ENCODE measurements at places on chromosomes 1 and 21. TPM values are rescaled to one million over a fixed set of nuclear protein-coding genes. Genes with fewer than 3 reads are reported as not detected.

The CORT gene
- not detected for total RNA-seq

The ERVH48-1 gene
- total RNA-seq = 4.0 TPM

The TXNIP gene
- 468 TPM for total RNA-seq

The TPTE gene
- total RNA-seq = not detected

The POMGNT1 gene
- total RNA-seq = 29.2 TPM

The ZNF695 gene
- total RNA-seq = 0.48 TPM

The VHLL gene
- not detected for total RNA-seq

The ELAPOR1 gene
- total RNA-seq = 2.3 TPM

The CHD5 gene
- 0.02 TPM for total RNA-seq

The C8B gene
- total RNA-seq = not detected

The SLC2A5 gene
- not detected for total RNA-seq

The REN gene
- not detected for total RNA-seq

The CCDC27 gene
- not detected for total RNA-seq

The IFNLR1 gene
- total RNA-seq = 2.7 TPM

The TMEM200B gene
- not detected for total RNA-seq

The DNAI4 gene
- total RNA-seq = 2.2 TPM

The SPRR2B gene
- not detected for total RNA-seq

The KRTAP19-1 gene
- total RNA-seq = not detected

The KRTAP10-10 gene
- total RNA-seq = not detected

The TUFT1 gene
- total RNA-seq = 1.8 TPM

The CLCNKB gene
- not detected for total RNA-seq

The OR2T29 gene
- not detected for total RNA-seq

The LIN28A gene
- total RNA-seq = not detected

The KRTAP19-3 gene
- not detected for total RNA-seq

The MFAP2 gene
- total RNA-seq = not detected

The CFHR2 gene
- not detected for total RNA-seq

The A3GALT2 gene
- not detected for total RNA-seq

The NID1 gene
- 0.08 TPM for total RNA-seq

The IVL gene
- total RNA-seq = not detected

The RGS1 gene
- 19.9 TPM for total RNA-seq

The SPATA6 gene
- 1.3 TPM for total RNA-seq

The NBPF6 gene
- total RNA-seq = not detected

The PAX7 gene
- total RNA-seq = not detected

The CDK11B gene
- total RNA-seq = 34.2 TPM

The CRYZ gene
- 14.7 TPM for total RNA-seq
